Uterus (tissue), 4 donors: ENCODE measurements at places on chromosomes 16 and 17. TPM values are rescaled to one million over a fixed set of nuclear protein-coding genes. Genes with fewer than 3 reads are reported as not detected.

DNA sequence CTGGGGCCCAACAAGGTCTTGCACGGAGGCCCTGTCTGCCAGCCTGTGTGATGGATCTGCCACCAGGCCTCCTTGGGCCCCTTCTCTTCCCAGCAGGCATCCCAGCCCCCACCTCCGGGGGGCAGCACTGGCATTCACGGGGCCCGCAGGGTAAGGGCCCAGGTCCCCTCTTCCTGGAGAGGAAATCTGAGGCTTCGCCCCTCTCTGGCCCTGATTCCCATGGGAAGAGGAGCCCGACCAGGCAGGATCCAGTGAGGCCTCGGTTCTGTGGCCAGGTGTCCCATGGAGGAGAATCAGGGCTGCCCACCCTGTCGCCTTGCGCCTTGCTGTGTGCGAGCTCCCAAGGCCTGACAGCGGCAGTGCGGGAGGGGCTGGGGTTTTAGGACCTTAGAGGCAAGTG is 48.4 kb downstream of the PDPK1 start:
- no peak for DNase-seq
- H3K4me3 ChIP-seq: no peak overlapping the region
- H3K27me3 ChIP-seq: no peaks in the 10 kb centered on the region

- H3K4me1 ChIP-seq: no peaks in the 10 kb centered on the region
- peak within 1 kb of the TSS; percentile 73 for H3K4me3 ChIP-seq
- peak within 1 kb of the TSS; percentile 100 for H3K27ac ChIP-seq
- H3K27me3 ChIP-seq: no peaks in the 10 kb centered on the region
- H3K36me3 ChIP-seq: no peaks in the 10 kb centered on the region
- DNase-seq: peak; percentile 99
Observed at GRCh38 chr16:1308977-1309885, at the start of gene UBE2I. TSS of gene UBE2I (plus strand) at chr16:1309636. CDS start at chr16:1314031, 4,395 bp downstream.

The GPR179 gene
- 0.97 TPM for total RNA-seq

The SOX15 gene
- total RNA-seq: 7.3 TPM

- DNase-seq: no peak
- H3K36me3 ChIP-seq: no peaks in the 10 kb centered on the region
- H3K27me3 ChIP-seq: no peaks in the 10 kb centered on the region
- no peak overlapping the region for H3K27ac ChIP-seq
- H3K4me3 ChIP-seq: no peak overlapping the region
- H3K4me1 ChIP-seq: peaks cover 5% of the 10 kb centered on the region
Observed at GRCh38 chr17:50127697-50128361, 2.1 kb downstream of the SAMD14 start.

DNA sequence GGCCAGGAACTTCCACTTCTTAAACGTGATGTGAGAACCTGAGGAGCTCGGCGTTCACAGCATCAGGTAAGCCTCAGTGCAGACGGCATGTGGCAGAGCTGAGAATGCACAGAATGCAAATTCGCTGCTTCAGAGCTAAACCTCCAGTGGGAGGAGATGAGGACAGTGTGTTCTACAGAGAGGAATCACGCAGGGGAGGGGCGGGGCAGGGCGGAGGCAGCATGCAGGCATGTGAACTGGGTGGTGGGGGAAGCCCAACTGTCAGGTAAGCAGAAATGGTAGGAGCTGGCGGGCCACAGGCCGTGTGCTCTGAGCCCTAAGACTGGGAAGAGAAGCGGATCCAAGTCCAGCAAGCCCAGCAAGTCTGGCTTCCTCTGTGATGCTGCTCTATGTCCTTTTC is 94.7 kb downstream of the ZNF778 start:
- DNase-seq: no peak
- H3K36me3 ChIP-seq: no peaks in the 10 kb centered on the region
- H3K4me3 ChIP-seq: no peak overlapping the region

The VWA3A gene
- total RNA-seq: 1.5 TPM

- no peak overlapping the region for H3K27ac ChIP-seq
- DNase-seq: no peak
- no peaks in the 10 kb centered on the region for H3K27me3 ChIP-seq
- no peaks in the 10 kb centered on the region for H3K36me3 ChIP-seq
- H3K4me3 ChIP-seq: no peak overlapping the region
Observed at GRCh38 chr16:946048-946395, 24.8 kb downstream of the LMF1 start.

DNA sequence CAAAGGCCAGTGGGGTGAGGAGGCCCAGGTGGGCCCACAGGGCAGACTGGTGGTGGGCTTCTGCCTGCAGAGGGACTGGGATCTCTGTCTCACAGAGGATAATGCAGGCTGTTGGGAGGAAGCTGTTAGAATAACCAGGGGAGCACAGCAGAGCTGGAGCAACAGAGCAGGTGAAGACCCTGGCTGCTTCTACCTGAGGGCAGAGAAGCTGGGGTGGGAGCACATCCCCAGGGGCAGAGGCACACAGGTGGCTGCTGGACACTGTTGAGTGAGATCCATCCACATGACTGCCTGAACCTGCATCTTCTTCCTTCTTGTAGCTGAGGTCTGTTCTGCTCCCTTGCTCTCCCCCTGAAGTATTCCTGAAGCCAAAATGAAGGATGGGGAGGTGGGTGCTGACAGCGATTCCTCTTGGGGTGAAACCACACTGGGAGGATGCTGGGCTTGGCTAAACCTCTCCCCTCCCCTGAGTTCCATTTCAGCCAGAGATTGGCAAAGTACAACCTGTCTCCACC is 1725.0 kb downstream of the TP53TG3F start:
- no peak for DNase-seq
- H3K27ac ChIP-seq: no peak overlapping the region
- H3K27me3 ChIP-seq: no peaks in the 10 kb centered on the region
- no peaks in the 10 kb centered on the region for H3K4me1 ChIP-seq
- H3K4me3 ChIP-seq: no peak overlapping the region

GRCh38 chr17:36721560-36722120 is 120.3 kb downstream of the MRM1 start:
- H3K4me1 ChIP-seq: no peaks in the 10 kb centered on the region
- H3K4me3 ChIP-seq: peak overlapping the region; percentile 45
- H3K27me3 ChIP-seq: no peaks in the 10 kb centered on the region
- H3K27ac ChIP-seq: peak overlapping the region; percentile 58
- H3K36me3 ChIP-seq: no peaks in the 10 kb centered on the region
- no peak for DNase-seq

- no peak for DNase-seq
- no peaks in the 10 kb centered on the region for H3K27me3 ChIP-seq
- H3K27ac ChIP-seq: no peak overlapping the region
Observed at GRCh38 chr17:60102632-60103096, 23.9 kb upstream of the HEATR6 start.
